ENCODE measurements at places on chromosomes 5 and 9. TPM values are rescaled to one million over a fixed set of nuclear protein-coding genes. Genes with fewer than 3 reads are reported as not detected.

GRCh38 chr5:6194906-6195612 is 183.3 kb downstream of the MED10 start:
- DNase-seq: no peak

DNA sequence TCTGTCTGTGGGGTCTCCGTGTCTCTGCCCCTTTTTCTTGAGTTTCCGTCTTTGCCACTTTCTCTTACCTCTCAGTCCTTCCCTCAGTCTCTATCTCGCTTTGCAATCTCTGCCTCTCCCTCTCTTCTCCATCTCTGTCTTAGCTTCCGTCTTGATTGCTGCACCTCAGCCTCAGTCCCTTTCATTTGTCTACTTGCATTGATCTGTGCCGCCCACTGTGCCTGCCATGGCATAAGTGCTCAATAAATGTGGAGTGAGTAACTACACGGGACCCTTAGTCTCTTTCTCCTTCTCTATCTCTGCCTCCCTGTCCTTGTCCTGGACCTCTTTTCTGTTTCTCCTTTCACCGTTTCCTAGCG is 6.6 kb downstream of the PCDHGC5 start:
- no peak for DNase-seq

DNA sequence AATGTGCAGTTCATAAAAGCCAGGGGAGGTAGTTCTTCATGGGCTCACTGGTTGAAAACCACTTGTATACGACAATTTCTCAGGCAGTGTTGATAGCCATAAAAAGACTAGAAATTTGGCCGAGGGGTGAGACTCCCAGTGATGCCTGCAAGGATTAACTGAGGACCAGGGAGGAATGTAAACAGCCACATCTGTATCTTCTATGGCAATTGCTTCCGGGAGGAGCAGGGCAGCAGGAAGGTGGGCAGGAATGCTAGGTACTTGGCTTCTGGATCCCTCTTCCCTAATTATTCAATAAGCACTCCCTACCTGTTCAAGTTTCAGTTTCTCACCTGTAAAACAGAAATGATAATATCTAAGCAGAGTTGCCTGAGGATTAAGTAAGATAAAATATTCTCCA is 45.4 kb downstream of the TMEM232 start:
- no peak for DNase-seq

DNA sequence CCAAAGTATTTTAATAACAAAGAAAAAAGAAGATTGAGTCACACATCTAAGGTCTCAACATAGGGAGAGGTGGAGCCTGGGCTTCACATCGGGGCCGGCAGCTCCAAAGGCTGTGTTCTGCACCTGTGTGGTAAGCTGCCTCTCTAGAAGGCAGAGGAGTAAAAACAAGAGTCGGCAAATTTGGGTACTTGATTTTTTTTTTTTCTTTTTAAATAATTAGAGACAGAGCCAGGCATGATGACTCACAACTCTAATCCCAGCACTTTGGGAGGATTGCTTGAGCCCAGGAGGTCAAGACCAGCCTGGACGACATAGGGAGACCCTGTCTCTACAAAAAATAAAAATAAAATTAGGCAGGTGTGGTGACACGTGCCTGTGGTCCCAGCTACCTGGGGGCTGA is 4.7 kb downstream of the URM1 start:
- no peak for DNase-seq

DNA sequence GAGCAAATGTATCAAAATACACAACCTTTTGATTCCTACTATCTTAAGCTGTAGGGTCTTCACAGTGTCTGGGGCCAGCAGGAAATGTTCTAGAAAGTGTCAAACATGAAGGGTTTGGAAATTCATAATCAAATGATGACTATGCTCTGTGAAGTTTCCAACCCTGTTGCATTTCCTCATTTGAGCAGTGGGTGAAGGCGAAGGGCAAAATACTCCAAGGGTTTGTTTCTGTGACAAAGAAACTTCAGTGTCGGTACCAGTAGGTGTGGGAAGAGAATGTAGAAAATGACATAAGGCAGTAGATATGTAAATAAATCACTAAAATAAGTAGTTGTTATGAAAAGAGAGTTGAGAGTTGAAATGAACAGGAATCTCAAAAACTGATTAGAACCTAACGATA is 576 bp downstream of the ALDOB start:
- no peak for DNase-seq

- peak; percentile 69 for DNase-seq
Observed at GRCh38 chr9:79572608-79573411, 1.0 kb downstream of the TLE4 start.

DNA sequence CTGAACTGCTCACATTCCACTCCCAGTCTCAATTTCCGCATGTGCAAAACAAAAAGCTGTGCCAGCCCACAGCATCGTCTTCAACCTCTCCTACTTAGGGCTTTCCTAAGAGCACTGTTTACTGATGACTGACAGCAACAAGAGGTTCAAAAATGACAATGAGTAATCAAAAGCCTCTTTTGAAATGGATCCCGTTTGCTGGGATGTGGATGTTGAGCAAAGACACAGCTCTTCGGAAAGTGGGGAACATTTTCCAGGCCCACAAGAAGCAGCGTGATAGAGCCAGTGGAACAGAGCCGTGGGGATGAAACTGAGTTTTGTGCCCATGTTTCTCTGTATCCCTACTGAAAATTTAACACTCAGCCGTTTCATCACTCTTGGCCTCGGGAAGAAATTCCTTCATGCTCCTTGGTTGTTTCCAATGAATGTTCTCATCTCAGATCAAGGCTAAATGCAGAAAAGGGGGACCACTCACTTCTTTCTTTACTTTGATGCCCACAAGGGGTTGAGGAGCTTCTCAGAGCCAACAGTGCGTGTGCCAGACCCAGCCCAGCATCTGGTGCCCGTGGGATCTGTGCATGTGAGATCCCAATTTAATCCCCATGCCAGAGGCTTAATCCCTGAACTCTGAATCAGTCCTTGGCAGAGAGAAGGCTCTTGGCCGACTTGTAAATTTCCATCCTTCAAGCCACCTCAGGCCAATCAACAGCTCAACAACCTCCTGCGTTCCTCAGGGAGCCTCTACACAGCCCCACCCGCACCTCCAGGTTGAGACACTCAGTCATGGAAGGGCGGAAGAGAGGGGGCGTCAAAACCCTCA is 230.2 kb upstream of the DAPK1 start:
- DNase-seq: no peak

DNA sequence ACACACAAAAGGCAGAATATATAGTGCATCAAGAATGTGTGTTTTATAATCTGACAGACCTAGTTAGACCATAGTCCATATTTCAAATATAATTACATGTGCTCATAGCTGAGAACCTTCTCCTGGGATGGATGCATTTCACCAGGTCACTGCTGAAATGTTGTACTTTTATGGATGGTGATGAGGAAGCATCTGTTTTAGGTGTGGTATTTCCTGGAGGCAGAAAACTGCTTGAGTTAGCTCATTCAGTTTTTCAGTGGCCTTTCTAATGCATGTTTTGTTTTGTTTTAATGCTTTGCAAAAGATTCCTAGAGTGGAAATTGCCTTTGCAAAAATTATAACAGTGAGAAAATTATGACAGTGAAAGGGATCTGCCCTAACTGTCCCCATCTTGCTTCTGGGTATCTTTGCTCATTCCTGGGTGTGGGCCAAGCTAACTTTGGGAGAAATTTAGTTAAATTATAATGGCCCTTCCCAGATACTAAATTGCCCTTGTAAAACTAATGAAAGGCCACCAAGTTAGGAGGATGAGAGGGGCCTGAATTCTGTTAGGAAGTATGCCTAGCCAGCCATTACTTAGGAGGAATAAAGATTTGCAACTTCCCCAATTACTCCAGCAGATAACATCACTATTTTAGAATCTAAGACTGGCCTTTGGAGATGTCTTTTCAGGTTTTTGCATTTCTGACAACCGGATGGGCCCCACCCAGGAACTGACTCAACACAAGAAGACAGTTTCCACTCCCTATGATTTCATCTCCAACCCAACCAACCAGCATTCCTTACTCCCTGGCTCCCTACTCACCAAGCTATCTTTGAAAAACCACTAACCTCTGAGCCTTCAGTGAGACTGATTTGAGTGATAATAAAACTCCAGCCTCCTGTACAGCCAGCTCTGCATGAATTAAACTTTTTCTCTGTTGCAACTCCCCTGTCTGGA is 7.0 kb upstream of the IL12B start:
- peak; percentile 28 for DNase-seq

- DNase-seq: no peak
Observed at GRCh38 chr9:100428871-100429654, 2.1 kb downstream of the MSANTD3 start.

DNA sequence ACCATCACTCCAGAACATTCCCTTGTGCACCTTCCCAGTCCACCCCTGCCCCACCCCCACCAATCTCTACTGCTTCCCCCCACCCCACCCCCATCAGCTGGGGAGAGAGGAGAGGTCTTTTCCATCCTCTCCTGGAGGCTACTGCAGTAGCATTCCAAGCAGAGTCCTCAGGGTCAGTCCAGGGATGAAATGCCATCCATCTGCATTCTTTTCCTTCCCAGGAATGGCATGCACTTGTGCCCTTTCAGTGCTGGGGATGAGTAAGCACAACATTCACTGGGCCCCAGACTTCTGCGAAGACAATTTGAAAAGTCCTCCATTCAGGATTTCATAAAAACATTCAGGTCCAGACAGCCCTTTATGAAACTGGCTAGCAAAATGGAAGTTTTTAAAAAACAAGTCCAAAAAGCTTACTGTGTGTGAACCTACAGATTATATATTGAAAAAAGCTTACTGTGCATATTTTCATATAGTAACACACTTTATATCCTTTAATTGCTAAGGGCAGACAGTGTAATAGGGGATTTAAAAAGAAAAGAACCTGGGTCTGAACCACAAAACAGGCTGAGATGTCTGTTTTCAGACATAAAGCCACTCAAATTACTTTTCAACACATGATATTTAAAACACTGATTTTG is 50.0 kb upstream of the GOLPH3 start:
- no peak for DNase-seq

GRCh38 chr5:60148366-60148765 is 254.8 kb upstream of the PDE4D start:
- DNase-seq: no peak

GRCh38 chr9:34151398-34151797 is 24.9 kb upstream of the DCAF12 start:
- no peak for DNase-seq

DNA sequence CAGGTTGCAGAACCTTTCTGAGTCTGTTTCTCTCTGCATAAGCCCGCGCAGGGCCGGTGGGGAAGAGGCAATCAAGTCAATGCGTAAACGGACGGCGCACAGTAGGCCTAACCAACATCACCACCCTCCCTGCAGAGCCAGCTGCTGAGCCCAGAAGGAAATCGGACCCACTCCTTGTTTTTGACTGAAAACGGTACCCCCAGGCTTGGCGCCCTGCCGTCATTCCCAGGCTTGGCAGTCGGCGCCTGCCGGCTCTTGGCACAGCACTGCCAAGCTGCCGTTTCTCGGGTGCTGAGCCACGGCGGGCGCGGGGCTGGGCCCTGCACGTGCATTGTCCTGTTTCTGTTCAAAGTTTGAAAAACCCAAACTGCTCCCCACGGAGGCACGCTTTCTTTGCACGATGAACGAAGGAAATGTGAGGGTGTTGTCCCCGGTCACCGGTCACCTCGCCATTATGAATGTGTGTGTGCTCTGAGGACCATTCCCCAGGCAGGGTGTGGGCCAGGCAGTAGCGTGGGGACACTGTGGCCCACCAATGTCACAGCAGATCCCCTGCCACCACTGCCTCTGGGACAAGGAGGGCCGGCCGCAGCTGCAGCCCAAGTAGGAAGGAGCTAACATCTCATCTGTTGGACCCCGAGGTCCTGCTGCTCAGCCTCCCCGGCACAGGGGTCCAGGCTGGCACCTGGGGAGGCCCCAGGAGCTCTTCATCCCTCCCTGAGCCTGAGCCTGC is 20.1 kb downstream of the FIBCD1 start:
- DNase-seq: no peak

DNA sequence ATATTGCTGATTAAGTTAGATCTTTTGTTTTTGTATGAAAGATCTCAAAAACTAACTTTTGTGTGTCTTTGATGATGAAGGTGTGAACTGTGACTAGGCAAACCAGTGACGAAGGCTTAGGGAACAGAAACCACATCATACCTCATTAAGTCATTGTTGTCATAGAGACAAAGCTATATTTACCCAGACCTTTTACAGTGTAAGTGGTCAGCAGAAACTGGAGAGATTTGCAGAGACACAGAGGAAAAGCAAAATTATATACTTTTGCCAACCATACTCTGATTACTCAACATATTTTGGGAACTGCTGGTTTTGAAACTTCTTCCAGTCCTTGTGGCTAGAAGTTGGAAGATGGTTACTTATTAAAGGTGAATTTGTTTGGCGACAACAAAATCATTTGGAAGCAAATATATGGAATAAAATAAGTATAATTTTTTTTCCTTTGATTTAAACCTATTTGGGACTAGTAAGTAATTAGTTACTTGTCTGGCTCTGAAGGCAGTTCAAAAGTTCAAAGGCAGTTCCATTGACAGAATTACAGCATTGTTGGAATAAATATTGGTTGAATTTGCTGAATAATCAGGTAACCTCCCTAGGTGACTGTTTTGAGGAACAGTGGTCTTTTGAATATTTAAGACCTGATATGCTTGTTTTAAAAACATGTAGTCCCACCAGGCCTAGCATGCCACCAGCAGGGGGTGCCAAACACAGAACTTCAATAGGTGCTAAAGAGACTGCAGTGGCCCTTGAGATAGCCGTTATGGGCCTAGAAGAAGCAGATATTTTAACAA is 103.8 kb downstream of the RPS23 start:
- DNase-seq: peak; percentile 56

The GNA14 gene
- not detected for total RNA-seq

The QRFP gene
- total RNA-seq: not detected

The C9orf153 gene
- not detected for total RNA-seq

The MYORG gene
- total RNA-seq: 3.6 TPM

The ABCA2 gene
- total RNA-seq: 4.9 TPM

The FOXI1 gene
- not detected for total RNA-seq

The MTRR gene
- total RNA-seq: 54.1 TPM

The LECT2 gene
- total RNA-seq: not detected

The GFI1B gene
- not detected for total RNA-seq

The EHMT1 gene
- 65.9 TPM for total RNA-seq

Data from activated naive CD8-positive, alpha-beta T cell treated with anti-CD3 and anti-CD28 coated beads for 36 hours (primary cell).